Mucosa of gallbladder (tissue), 1 donor: ENCODE measurements at places on chromosomes 4 and X.

DNA sequence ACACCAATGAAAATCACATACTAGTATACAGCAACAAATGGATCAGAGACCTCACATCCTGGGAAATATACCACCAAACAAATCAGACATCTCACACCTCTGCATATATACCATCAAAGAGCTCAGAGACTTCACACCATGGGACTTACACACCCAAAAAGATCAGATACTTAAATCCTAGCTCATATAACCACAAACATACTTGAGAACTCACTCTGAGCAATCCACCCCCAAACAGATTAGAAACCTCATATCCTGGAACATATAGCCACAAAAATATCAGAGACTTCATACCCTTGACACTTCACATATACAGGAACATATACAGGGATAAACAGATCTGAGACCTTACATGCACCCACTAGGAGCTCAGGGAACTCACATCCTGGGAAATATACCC, 32.1 kb downstream of the SUV39H1 start:
- DNase-seq: no peak

GRCh38 chr4:16114546-16114945, 30.7 kb upstream of the PROM1 start:
- no peak for DNase-seq

DNA sequence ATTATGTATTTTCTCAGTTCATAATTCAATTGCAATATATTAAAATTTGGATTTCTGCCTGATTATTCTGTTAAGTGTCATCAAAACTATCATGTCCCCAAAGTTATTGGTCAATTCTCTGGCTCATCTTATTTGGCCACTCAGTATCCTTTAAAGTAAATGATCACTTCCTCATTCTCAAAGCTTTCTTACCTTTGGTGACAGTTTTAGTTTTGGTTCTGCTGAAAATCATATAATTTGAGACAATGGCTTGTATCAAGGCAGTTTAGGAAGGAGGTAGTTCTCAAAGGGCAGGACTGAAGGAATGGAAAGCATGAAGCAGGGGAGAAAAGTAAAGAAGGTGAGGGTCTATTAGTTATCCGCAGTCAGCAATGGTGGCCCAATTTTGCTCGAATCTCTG, 1832.1 kb downstream of the ARAP2 start:
- DNase-seq: no peak

DNA sequence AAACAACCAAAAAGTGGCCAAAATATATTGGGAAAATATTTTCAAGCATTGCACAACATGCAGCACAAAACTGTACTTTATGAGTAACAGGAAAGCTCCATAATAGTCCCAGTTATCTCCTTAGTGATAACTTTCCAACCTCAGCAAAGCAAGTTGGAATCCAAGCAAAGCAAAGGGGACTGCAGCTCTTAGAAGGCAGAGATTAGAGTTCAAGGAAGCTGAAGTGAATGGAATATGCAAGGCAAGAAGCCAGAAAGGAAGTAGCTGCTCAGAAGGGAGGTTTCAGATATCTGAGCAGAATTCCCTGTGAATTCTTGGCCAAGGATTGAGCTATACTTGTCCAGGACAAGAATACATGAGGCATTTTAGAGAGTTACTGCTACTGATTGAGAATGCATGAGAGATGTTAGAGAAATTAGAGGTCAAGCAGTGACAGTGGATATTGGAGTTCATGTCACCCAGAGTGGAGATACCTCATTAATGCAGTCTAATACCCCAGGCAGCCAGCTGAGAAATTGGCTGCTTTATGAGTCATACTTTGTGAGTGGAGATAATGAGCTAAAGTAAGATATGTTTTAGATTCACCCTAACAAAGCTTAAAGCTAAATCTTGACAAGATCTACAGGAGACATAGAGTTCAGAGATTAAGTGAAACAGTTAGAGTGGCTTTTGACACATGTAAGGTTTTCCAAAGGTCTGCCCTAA, 102.8 kb downstream of the INPP4B start:
- no peak for DNase-seq

DNA sequence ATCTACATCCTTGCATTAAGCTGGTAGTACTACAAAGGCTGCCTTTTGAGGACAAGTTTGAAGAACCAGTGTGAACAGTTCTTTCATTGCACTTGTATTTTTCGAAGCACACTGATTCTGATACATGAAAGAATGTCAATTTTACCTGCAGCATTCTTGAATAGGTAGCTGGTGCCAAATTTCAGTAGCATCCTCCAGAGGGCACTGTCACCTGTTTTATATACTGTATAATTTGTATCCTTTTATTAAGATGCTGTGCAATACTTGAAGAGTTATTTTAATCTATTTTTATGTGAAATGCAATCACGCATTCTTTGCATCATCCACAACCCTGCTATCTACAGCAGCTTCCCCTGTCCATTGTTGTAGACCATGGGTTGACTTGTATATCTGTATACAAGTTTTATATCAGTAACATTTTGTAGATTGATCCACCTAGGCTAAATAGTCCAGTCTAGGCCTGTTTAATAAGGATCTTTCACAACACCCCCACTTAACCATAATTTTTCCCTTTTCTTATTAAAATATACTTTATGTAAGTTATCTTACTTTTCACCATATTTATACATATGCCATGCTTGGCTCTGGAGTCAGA, 325.7 kb downstream of the PCDH7 start:
- peak; percentile 23 for DNase-seq

- DNase-seq: no peak
These were observed 11.3 kb downstream of the POU4F2 start for GRCh38 chr4:146650034-146650433.

DNA sequence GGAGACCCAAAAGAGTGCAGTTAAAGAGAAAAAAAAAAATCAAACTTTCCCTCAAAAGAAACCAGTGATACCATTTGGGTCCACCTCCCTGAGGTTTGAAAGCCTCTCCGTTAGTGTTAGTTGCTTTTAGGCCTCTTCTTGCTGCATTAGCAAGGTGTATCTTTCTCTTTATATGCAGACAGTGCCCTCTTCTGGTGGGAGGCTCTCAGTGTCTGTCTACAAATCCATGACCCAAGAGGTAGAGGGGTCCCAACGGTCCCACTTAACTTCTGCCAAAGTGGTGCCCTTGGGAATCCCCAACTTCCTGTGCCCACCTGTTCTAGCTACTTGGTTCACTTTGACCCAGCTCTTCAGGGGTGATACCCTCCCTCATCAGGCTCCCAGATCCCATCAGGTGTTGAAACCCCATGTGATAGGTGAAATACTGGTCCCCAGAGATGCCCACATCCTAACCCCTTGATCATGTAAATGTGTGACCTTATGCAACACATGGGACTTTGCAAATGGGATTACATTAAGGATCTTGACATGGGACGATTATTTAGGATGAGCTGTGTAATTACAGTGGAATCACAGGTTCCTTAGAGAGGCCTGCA, 63.7 kb upstream of the CD99 start:
- DNase-seq: no peak

DNA sequence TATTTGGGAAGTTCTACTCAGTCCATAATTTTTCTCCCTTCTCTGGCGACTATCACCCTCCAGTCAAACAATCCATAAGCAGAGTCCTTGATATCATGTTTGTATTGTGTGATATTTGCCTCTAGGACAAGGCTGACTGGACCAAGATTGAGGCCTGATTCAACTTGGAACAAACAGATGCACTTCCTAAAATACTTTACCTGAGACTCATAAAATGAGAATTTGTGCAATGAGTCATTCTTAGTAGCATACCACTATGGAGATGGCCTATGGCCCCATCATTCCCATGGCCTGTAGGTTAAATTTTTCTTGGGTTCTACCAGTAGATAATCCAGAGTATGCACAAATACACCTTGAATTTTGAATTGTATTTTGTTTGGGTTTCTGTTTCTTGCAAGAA, 74.2 kb upstream of the DMD start:
- DNase-seq: no peak

DNA sequence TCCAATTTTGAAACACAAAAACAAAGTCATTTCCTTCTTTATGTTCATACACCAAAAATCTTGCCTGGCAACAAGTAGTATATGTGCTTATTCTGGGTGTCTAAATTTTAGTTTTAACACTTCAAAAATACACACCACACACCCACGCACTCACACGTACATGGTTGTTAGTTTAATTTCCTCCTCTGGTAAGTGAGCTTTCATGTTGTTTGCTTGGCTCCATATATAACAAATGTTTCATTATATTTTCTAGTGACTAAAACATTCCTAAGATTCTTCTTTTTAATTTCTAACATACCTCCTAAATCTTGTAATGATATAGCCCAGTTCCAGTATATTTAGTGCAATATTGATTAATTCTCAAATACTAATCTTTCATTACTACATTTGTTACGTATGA, 80.9 kb downstream of the PRDM5 start:
- no peak for DNase-seq

- peak; percentile 23 for DNase-seq
These were observed 49.1 kb downstream of the DHRSX start for GRCh38 chrX:2451501-2452316.

DNA sequence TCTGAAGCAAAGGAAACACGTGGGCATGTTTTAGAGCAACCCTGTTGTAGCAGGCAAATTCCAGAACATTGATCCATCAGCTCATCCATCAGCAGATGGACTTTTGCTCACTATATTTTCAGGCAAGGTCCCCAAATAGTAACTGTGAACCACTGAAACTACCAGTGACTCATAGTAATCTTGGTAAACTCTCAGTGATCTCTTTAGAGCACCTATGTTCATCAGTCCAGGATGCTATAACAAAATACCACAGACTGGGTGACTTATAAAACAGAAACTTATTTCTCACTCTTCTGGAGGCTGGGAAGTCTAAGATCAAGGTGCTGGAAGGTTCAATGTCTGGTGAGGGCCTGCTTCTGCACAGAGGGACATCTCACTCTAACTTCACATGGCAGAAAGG, 28.9 kb upstream of the BTC start:
- no peak for DNase-seq

- no peak for DNase-seq
These were observed 85.7 kb downstream of the ZIC3 start for GRCh38 chrX:137651647-137652046.

DNA sequence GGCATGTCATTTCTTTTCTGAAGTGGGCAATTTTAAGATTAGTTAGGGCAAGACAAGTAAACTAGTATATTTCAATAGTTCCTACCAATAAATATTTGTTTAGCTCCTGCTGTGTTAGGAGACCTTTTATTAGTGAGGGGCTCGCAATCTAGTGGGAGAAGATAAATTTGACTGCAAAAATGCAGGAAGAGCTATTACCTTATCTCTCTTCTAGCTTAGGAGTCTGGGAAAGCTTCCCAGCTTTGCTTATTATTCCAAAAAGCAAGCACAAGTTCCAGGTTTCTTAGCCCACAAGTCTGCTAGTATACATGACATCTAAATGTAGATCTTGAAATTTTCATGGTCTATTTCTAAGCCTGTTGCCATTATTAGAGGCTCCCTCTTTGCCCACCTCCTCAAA, 191.1 kb downstream of the GC start:
- no peak for DNase-seq

DNA sequence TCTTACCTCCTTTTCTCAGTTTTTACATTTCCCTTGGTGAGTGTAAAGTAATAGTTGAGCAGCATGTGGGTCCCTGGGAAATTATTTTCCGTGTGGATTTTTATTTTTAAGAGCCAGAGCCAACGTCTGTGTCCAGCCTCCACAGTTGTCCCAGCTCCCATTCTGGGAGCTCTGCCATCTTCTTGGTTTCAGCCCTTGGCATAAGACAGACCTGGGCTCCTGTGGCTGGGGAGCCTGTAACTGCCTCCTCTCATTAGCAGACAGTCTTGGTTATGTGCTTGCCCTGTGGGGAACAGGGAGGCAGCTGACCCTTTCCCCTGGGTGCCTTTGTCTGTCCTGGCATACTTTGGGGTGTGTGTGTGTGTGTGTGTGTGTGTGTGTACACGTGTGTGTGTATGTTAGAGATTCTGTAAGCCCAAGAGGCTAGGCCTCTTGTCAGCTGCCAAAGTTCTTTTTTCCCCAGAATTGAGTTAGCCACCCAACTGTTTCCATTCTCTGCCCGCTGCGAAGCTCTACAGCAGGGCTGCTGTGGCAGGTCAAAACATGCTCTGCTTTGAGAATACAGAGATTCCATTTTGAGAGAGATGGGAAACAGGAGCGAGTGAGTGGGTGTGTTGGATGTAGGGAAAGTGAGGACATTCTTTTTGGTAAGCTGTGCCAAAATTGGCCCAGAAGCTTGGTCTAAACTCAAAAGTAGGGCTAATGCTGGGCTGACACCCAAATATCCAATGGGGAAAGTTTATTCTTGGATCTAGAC, 140.7 kb downstream of the TMEM164 start:
- no peak for DNase-seq

DNA sequence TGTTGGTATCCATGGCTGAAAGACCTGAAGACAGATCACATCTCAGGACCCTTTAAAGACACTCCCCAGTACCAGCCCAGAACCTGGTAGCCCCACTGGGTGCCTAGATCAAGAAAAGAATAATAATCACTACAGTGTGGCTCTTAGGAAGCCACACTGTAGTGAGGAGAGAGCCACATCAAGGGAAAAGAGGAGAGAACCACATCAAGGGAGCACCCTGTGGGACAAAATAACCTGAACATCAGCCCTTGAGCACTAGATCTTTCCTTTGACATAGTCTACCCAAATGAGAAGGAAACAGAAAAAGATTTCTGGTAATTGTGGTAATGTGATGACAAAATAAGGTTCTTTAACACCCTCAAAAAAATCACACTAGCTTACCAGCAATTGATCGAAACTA, 15.3 kb downstream of the RTL3 start:
- no peak for DNase-seq

DNA sequence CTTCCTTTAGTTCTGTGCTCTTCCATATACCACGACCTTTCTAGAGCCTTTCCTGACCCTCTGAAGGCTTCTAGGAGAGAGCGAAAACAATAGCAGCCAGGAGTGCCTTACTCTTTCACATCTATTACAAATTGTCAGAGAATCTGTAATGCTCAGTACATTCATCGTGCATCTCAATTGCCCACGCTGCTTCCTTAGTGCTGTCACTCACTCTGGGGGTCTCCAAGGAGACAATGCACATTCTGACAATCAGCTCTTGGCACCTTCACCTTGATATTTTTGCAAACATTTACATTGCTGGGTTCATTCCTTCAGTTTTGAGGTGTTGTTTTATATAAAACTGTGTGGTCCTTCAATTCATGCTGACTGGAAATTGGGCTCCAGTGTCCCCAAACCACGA, 110.1 kb upstream of the GPR101 start:
- DNase-seq: no peak

- DNase-seq: no peak
These were observed 237 bp downstream of the ANKRD17 start for GRCh38 chr4:73258436-73258685.
